Heart right ventricle (tissue), 16 donors: ENCODE measurements at places on chromosomes 16 and 17. TPM values are rescaled to one million over a fixed set of nuclear protein-coding genes. Genes with fewer than 3 reads are reported as not detected.

The HIGD1B gene
- total RNA-seq = 4.9 TPM

The FAM171A2 gene
- 0.34 TPM for total RNA-seq

The TEDC2 gene
- 1.9 TPM for total RNA-seq

The TP53TG3F gene
- 0.31 TPM for total RNA-seq

The GALK1 gene
- total RNA-seq = 18.4 TPM

The KRT12 gene
- not detected for total RNA-seq

The SAMD14 gene
- 3.3 TPM for total RNA-seq

The IRX5 gene
- total RNA-seq = 28.7 TPM

The NMRAL1 gene
- 14.2 TPM for total RNA-seq

The KRTAP9-4 gene
- not detected for total RNA-seq

The CEP295NL gene
- 0.63 TPM for total RNA-seq

The KRT40 gene
- total RNA-seq = not detected

The IGF2BP1 gene
- not detected for total RNA-seq

The KRTAP9-2 gene
- not detected for total RNA-seq

The ENGASE gene
- total RNA-seq = 40.3 TPM

The CLEC19A gene
- total RNA-seq = not detected

The ADGRG3 gene
- 0.45 TPM for total RNA-seq

The NTN3 gene
- not detected for total RNA-seq

The FUS gene
- 156 TPM for total RNA-seq

The FBXO39 gene
- total RNA-seq = 0.26 TPM

The MRPS7 gene
- 152 TPM for total RNA-seq

The ARHGDIG gene
- total RNA-seq = 10.0 TPM

The COASY gene
- 30.3 TPM for total RNA-seq

The RILP gene
- total RNA-seq = 64.4 TPM

The CRYM gene
- total RNA-seq = 51.1 TPM

The GAS7 gene
- 59.4 TPM for total RNA-seq

The NT5M gene
- total RNA-seq = 8.0 TPM

The HS3ST2 gene
- 0.17 TPM for total RNA-seq

The REXO5 gene
- total RNA-seq = 5.2 TPM

The IRX3 gene
- total RNA-seq = 24.7 TPM

The CUEDC1 gene
- 38.3 TPM for total RNA-seq

The CDH3 gene
- total RNA-seq = not detected

The RDM1 gene
- total RNA-seq = not detected

The FAM83G gene
- total RNA-seq = 1.4 TPM

The DNAI2 gene
- not detected for total RNA-seq

The COL1A1 gene
- 46.9 TPM for total RNA-seq

The CLEC18C gene
- 0.09 TPM for total RNA-seq

The ATP2C2 gene
- total RNA-seq = not detected

The TRPV3 gene
- 1.8 TPM for total RNA-seq
